Fibroblast of the conjunctiva (primary cell): ENCODE measurements at places on chromosomes 5 and 9.
A peak's percentile ranks its signal among the peaks of the same experiment; 100 is the strongest.

DNA sequence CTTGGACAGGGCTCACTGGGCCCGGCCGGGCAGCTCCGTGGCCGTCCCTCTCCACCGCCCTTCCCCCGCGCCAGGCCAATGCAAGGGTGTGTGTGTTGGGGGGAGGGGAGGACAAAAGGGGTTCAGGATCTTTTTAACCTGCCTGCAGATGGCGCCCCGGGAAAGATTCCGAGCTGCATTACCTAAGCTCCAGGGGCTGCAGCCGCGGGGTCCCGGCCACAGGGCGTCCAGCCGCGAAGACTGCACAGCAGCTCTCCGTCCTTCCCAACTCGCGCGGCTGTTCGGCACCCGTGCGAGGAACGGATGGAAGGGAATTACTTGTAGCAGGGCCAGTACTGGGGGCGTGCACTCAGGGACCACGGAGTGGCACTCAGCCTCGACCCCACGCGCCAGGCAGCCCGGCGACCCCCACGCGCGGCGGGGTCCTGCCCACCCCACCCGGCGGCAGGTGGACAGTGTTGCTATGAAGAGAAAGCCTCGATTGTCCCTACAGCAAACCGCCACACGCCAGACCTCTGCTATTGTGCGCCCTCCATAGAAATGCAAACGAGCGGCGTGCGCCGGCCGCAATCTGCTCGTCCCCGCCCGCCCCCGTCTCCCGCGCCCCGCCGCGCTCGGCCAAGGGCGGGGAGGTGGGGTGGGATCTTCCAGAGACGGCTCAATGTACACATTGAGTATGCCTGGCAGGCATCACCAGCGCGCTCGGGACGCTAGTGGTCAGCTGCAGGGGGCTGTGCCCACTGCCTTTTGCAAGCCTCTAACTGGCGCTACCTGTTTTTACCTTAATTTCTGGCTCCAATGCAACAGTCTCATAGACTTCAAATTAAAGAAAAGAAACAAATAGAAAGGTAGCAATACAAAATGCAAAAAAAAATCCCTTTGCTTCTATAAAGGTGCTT is 796 bp upstream of the GADD45G start:
- DNase-seq, result no peak

DNA sequence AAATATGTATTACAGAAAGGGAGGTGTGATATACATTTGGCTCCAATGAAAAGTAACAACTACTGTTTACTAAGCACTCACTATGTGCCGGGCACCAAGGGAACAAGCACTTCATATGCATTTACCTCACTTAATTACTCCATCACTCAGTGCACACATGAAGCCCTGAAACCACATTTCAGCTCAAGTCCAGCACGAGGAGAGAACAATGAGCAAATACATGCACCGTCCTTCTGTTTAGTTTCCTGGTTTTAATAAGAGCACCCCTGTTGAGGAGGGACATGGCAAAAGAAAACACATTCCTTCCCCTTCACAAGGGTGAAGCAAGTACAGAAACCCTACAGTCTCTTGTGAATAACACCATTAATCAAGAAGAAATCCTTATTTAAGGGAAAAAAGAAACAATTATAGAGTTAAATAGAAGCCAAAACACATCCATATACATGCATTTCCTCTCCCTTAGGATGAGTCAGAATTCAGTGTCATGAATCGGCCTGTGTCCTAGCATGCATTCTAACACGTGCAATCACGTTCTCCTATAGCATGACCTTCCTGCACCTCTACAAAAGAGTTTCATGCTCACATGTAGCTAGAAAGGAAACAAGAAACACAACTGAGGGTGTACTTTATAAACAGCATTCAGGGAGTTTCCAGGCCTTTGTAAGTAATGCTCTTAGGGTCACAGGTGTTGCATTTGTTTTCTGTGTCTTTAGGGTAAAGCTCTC is 411.6 kb downstream of the BNC2 start:
- DNase-seq, result no peak

DNA sequence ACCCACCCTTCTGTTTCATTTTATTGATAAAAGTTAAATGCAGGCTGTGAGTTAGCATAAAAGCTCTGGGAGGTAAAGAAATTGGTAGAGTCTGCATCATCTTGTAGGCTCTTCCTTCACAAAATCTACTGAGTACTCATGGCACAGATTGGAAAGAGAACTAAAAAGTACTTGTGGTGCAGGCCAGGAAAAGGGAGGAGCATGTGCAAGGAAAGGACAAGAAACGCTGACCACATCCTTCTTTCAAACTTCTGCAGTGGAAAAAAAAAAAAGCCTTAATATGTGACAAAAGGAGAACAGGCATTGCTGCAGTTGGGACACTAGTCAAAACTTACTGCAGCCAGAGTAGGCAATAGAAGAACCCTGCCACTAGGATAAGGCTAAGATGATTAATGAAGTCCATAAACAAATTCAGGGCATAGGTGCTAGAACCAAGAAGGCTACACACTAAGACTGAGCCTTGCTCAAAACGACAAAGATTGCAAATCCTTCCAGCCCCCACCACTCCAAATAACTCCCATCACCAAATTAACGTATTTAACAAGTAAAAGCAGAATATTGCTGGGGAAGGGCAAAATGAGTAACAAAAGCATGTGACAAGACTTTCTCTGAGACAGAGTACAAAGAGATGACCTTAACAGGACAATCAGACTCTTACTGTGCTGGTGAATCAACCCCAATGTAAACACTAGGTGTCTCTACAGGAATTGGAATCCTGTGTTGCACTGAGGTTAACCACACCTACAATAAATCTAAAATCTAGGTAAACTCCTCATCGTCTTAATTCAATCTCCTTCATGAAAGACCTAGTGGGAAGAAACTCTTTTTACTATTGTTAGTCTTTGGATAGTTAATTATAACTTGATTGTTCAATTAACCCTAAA is 1024.8 kb downstream of the TLE1 start:
- DNase-seq, result no peak

- DNase-seq, result no peak
These were observed 22.5 kb downstream of the TRPM6 start for GRCh38 chr9:74865177-74865576.

DNA sequence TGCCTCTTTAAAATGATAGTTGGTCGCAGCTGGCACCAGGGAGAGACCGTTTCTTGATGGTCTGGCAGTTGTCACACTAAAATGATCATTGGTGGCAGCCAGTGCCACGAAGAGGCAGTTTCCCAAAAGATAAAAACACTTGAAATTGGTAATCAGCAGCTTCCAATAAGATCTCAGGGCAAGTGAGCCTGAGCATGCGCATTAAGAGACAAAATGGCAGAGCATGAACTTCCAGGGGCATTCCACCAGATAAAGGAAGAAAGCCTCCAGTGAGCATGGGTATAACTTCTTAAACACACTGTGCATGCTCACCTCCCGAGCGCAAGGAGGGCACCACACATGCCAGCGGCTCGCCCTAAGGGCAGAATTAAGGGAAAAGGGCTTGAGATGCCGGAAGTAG is 1594.2 kb upstream of the CDH9 start:
- no peak for DNase-seq

GRCh38 chr5:90264689-90265544 is 144.6 kb downstream of the CETN3 start:
- DNase-seq, result peak; percentile 47
